Skeletal muscle cell (primary cell): ENCODE measurements at places on chromosomes 6 and 20.

DNA sequence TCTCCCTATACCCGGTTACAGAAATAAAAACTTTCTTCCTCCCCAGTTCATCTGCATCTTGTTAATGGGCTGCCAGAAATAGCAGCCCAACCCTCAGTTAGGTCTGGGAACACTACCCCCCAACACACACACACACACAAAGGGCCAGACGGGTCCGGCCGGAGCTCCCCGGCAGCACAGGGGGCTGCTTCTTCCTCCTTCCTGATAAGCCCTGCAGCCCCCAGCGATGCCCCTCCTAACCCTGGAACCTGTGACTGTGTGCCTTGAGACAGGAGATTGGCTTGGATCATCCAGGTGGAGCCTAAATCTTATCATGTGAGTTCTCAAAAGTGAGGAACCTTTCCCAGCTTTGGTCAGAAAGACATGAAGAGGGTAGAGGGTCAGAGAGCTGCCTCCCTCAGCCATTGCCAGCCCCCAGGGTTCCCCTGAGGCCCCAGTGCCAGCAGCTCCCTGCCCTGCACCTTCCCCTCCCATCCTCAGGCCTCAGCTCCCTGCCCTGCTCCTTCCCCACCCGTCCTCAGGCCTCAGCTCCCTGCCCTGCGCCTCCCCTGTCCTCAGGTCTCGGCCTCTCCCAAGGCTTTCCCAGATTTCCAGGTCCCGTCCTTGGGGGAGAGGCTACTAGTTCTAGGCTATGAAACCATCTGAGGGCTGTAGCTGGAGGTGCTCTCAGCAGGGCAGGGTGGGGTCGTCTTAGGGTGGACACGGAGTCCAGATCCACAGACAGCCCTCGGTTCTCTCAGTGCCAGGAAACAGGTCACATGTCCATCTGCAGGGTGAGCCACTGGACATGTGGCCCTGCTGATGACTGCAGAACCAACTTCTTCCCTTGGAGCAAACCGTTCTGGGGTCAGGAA, 34.5 kb upstream of the CST7 start:
- no peak for DNase-seq

DNA sequence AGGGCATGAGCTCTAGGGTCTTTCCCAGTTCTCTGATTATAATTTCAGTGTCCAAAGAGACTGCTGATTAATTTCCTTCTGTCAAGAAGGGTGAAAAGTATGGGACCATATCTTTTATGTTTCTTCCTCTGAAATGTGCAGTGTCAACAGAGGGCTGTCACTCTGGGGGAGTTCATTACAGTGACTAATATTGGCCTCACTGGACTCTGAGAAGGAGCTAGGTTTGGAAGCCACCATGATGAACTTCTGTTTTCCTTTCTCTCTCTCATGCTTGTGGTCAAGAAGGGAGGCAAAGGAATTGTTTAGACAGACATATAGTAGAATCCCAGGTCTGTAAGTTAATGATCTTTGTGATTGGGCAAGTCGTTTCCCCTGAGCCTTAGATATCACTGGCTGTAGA, 41.8 kb upstream of the BMP6 start:
- peak; percentile 40 for DNase-seq

DNA sequence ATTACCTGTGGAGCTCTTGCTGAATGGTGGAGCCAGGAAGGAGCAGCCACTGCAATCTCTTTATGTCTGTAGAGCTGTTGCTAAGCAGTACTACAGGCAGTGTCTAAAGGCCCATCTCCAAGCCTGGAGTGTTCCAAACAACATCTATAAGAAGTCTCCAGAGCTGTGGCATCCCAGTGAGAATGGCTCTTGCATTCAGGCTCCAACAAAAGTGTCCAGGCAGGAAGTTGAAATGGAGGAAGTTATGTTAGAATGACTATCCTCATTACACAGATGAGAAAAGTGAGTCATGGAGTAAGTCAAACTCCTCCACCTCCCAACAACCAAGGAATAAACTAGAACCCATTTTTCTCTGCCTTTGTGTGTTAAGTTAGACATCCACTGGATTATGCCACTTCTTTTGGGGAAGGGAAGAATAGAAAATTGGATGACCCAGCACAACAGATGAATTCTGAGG, 288.5 kb upstream of the STXBP5 start:
- no peak for DNase-seq

DNA sequence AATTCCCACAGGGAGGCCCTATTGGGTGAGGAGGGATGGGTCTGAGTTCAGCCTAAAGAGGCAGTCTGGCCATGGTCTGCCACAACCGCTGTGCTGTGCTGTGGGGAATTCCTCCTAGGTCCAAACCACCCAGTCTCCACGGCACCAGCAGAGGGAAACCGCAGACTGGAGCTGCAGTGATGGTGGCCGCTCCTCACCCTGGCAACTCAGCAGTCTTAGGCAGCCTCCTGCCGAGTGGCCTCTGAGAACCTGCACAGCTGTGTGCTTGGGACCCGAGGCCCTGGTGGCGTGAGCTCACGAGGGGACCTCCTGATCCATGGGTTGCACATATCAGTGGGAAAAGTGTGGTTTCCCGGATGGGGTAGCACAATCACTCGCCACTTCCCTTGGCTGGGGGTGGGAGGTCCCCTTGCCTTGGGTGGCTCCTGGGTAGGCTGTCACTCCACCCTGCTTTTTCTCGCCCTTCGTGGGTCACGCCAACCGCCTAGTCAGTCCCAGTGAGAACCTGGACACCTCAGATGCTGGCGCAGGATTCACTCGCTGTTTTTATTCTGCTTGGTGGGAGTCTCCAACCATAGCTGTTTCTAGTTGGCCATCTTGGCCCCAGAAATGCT, 242.2 kb downstream of the CDH26 start:
- DNase-seq: no peak

- no peak for DNase-seq
These were observed 9.1 kb downstream of the ADIG start for GRCh38 chr20:38589967-38590675.

DNA sequence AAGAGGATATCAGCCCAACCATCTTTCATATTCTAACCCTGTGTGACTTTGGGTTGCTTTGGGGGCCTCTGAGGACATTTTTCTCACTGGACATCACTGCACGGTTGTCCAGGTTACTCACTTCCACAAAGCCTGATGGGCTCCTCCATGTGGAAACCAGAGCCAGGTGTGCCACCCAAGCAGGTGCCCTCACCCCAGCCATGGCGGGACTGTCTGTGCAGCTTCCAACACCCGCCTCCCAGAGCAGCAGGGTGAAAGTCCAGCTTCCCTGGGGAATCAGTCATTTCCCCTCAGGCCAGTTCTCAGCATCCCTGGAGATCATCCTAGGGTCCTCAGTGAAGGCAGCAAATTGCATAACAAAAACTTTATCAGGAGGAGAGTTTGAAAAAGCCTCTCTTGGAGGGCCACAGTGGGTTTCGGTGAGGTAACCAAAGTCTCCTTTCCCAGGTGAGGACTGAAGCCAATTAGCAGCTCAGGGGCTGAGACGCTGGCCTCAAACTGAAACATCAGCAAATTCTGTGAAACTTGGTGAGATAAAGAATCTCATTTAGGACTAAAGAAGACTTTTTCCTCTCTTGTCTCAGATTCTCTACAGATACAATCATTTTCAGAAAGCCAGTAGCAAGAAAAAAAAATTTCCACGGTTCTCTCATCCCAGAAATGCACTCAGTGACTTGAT, 289.6 kb upstream of the CDH4 start:
- DNase-seq: no peak

DNA sequence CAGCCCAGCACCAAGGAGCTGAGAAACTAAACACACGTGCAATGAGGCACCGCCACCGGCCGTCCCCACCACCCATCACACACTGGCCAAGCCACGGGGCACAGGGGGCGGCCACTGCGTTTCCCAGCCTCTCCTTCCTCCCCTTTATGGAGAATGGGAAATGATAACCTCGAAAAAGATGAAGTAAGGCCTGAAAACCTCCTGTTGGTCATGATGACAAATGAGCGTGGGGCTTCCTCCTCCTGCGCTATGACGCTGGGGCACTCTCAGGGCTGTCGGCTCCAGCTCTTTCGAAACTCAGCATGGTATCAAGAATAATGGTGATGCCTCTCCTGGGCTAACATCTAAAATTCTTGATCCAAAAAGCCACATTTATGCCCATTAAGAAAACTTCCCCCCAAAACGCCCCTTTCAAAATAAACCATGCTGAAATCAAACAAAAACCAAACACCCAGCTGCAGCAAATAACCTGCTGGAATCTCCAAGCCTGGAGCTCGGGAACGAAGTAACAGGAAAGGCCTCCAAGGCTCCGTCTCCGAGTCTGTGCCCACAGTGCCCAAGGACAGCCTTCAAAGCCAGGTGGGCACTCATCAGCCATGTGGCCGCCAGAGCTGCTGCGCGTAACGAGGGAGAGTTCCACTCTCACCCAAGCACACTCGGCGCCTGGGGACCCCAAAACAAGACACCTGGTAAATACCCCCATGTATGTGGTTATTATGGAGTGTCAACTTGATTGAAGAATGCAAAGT, 50.0 kb downstream of the TAF4 start:
- DNase-seq: no peak

DNA sequence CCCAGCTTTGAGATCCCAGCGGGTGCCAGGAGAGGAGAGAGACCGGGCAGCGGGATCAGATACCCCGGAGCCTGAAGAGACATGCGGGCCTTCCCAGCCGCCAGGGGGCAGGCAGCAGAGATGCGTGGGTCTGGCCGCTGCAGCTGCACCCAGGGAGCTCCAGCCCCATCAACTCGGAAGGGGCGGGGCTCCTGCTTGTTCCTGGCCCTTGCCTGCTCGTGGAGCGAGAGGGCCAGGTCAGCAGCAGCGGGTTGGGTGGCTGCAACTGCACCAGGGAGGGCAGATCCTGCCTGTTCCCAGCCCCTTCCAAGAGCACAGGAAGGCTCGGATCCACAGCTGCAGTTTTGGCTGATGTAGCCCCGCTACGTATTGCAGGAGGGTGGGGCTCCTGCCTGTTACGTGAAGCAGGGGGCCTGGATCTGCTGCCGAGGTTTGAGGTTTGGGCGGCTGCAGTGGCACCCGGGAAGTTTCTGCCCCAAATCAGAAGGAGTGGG, 532.8 kb downstream of the RFPL4B start:
- no peak for DNase-seq

DNA sequence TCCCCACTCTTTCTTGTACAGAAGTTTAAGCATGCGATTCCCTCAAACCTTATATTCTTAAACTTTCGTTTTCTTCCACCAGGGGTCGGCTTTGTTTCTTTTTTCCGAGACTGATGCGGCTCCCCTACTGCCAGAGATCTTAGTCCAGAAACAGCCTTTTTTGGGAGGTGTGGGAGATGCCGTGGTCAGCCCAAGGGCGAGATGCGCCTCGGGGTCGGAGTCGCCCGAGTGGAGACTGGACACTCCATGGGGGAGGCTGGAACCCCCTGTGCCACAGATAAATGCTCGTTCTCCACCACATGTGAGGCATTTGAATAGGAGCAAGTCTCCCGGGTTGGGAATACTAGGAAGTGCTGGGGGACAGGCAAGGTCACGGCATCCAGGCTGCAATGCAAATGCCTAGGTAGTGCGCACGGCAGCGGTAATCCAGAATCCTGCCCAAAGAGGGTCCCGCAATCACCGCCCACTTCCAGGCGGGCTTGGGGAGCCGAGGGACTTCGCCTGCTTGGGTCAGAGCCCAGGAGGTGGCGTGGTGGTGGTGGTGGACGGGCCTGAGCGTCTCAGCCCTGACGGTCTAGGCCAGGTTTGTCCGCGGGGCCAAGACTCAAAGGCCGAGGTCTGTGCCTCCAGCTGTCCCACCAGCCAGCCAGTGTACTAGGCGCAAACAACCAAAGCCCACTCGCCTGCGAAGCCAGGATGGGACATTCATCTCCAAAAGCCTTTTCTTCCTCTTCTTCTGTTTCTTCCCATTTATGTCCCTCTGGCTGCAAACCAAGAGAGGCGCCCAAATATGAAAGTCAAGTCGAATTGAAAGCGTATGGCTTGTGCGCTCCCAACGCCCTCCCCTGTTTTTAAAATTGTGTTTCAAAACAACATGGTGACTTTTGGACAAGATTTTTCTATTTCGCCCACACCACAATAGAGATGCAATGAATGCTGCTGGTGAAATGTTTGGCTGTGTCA, 39.3 kb upstream of the OSTM1 start:
- no peak for DNase-seq

DNA sequence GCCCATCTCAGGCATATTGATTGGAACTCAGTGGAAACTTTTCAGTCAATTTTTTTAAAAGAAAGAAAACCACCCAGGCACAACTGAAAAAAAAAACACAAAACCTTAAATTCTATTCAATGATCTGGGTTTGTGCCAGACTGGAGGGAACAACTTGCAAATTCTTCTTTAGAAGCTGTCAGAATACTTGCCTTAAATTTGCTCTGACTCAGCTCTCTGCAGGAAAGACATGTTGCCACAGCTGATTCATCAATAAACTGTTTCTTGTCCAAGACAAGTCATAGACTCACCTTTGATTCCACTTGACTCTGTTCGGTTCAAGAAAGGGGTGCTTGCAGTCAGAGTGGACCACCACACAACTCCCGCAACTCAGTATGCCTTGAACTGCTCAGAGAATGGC, 117.8 kb upstream of the F13A1 start:
- DNase-seq: no peak

- no peak for DNase-seq
These were observed 525.3 kb upstream of the JARID2 start for GRCh38 chr6:14720411-14721102.

DNA sequence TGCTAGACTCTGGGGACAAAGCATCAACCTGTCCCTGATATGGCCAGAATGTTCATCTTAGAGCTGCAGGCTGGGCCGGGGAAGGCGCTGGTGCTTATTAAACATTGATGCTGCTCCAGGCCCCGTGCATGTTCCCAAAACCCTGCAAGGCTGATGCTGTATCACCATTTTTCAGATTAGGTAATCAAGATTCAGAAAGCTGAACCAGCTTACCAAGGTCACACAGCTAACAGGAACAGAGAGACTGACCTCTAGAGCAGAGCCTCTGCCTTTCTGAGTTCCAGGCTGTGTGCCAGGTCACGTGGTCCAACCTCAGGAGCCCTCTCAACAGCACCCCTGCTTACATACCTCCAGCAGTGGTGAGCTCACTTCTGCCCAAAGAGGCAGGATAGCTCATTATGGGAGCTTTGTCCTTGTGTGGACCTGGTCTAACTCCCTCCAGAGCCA, 16.1 kb upstream of the VSTM2L start:
- DNase-seq: no peak

DNA sequence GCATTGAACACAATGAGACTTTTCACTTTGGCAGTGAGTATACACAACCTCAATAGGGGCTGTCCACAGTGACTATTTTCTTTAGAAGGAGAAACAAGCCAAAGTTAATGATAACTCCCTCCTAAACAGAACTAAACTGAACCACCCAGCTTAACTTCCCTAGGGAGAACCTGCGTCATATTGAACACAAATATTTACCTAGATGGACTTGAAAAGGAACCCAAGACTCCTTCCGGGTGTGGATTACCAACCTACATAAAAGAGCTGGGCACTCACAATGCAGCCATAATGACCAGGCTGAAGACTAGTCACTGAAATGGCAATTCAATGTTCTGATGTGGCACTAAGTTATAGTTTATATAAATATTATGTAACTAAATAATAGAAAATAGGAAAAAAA, 160.6 kb downstream of the IBTK start:
- no peak for DNase-seq

GRCh38 chr6:166253778-166254204, 54.4 kb downstream of the PRR18 start:
- no peak for DNase-seq

- no peak for DNase-seq
These were observed at the start of gene CTSZ for GRCh38 chr20:59006864-59007664. Gene CTSZ (minus strand): TSS chr20:59007254. CDS start chr20:59007128, 126 bp downstream.

GRCh38 chr20:41118632-41119031, 18.7 kb upstream of the PLCG1 start:
- no peak for DNase-seq
